ENCODE measurements at places on chromosomes 2 and 18. TPM values are rescaled to one million over a fixed set of nuclear protein-coding genes. Genes with fewer than 3 reads are reported as not detected.

The SERPINB3 gene
- total RNA-seq: not detected

The CTLA4 gene
- not detected for total RNA-seq

The FTCDNL1 gene
- total RNA-seq: 2.6 TPM

The LHCGR gene
- not detected for total RNA-seq

- H3K4me1 ChIP-seq: no peaks in the 10 kb centered on the region
- H3K36me3 ChIP-seq: no peaks in the 10 kb centered on the region
- no peak overlapping the region for H3K27ac ChIP-seq
- no peaks in the 10 kb centered on the region for H3K27me3 ChIP-seq
Measured at GRCh38 chr2:6896930-6897759, 19.6 kb downstream of the RSAD2 start.

GRCh38 chr2:10626837-10627236, 62.9 kb downstream of the NOL10 start:
- peaks cover 8% of the 10 kb centered on the region for H3K4me1 ChIP-seq
- DNase-seq: no peak
- H3K27ac ChIP-seq: no peak overlapping the region
- H3K4me3 ChIP-seq: no peak overlapping the region
- H3K27me3 ChIP-seq: no peaks in the 10 kb centered on the region
- no peaks in the 10 kb centered on the region for H3K36me3 ChIP-seq

DNA sequence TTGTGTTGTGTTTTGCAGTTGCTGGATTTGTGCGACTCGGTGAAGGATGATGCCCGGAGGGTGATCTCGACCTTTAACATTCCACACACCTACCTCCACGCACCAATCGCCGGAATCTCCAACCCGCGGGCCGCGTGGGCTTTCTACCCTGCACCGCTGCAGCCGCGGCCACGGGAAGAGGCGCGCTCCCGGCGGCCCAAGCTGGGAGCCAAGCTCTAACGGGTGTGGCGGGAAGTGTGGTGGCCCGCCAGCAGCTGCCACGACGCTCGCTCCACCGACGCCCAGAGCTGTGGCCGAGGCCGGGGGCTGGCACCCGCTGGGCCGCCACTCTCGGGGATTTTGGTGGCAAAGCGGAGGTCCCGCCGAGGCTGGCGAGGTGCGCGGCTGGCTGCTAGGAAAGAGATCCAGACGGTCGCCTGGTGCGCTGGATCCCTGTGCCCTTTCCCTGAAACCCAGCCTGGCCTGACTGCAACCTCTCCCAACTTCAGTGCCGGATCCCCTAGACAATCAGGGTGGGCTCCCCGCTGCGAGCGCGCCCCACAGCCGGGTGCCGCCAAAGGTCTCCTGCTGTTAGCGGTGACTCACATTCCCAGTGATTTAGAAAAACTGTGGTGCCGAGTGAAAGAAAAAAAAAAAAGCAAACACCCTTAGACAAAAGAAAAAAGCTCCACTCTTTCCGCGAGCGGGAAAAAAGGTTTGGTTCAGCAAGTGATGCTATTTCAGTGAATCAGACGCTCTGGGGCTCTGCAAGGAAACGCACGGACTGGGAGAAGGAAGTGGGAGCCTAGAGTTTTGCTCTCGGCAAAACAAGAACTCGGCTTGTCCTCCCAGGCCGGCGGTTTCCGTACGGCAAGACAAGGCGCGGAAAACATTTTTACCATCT, 2.9 kb upstream of the BCL2L11 start:
- DNase-seq: peak; percentile 46
- no peak overlapping the region for H3K4me3 ChIP-seq
- no peaks in the 10 kb centered on the region for H3K27me3 ChIP-seq
- no peaks in the 10 kb centered on the region for H3K36me3 ChIP-seq
- peaks cover 39% of the 10 kb centered on the region for H3K4me1 ChIP-seq

DNA sequence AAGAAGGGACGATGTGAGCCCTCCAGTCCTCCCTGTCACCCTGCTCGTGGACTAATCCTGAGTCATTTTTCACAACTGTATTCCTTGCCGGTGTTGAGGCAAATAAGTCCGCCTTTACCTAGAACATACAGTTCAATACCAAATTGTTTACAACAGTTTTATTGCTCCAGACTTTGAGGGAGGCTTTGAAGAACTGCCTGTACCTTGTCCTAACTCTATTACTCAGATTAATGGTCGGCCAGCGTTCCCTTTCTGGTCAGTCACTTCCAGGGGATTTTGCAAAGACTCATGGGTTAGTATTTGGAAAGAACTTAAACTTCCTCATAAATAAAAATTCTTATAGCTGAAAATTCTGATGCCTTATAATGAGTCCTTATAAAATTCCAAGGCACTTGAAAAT, 85.1 kb upstream of the ZNF532 start:
- H3K27me3 ChIP-seq: no peaks in the 10 kb centered on the region
- DNase-seq: no peak
- no peaks in the 10 kb centered on the region for H3K36me3 ChIP-seq
- peaks cover 3% of the 10 kb centered on the region for H3K4me1 ChIP-seq
- H3K4me3 ChIP-seq: no peak overlapping the region
- no peak overlapping the region for H3K27ac ChIP-seq

DNA sequence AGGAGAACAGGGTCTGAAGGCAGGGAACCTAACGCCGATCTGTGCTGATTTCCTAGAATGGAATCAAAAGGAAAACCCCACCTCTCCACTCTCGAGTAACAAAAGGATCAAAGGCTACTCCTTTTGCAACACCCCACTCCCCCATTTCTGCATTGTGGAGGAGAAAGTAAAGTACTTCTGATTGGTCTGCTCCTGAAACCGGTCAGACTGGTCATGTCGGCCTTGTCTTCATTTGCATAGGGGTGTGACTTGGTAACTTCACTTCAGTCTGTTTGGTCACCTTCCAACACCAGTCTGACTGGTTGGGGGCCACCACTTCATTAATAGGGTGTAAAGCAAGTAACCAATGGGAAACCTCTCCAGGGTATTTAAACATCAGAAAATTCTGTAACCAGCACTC, 771.9 kb downstream of the ERBB4 start:
- peak; percentile 89 for DNase-seq
- no peak overlapping the region for H3K4me3 ChIP-seq
- H3K27ac ChIP-seq: no peak overlapping the region
- H3K27me3 ChIP-seq: no peaks in the 10 kb centered on the region
- H3K4me1 ChIP-seq: peaks cover 13% of the 10 kb centered on the region

GRCh38 chr2:181152226-181152625, 171.8 kb downstream of the UBE2E3 start:
- DNase-seq: no peak
- no peaks in the 10 kb centered on the region for H3K4me1 ChIP-seq
- no peaks in the 10 kb centered on the region for H3K27me3 ChIP-seq
- H3K4me3 ChIP-seq: no peak overlapping the region
- no peak overlapping the region for H3K27ac ChIP-seq

- no peaks in the 10 kb centered on the region for H3K4me1 ChIP-seq
- H3K27ac ChIP-seq: no peak overlapping the region
- no peak overlapping the region for H3K4me3 ChIP-seq
- DNase-seq: no peak
- H3K36me3 ChIP-seq: no peaks in the 10 kb centered on the region
- no peaks in the 10 kb centered on the region for H3K27me3 ChIP-seq
Measured at GRCh38 chr2:236743039-236743920, 173.7 kb downstream of the ACKR3 start.

DNA sequence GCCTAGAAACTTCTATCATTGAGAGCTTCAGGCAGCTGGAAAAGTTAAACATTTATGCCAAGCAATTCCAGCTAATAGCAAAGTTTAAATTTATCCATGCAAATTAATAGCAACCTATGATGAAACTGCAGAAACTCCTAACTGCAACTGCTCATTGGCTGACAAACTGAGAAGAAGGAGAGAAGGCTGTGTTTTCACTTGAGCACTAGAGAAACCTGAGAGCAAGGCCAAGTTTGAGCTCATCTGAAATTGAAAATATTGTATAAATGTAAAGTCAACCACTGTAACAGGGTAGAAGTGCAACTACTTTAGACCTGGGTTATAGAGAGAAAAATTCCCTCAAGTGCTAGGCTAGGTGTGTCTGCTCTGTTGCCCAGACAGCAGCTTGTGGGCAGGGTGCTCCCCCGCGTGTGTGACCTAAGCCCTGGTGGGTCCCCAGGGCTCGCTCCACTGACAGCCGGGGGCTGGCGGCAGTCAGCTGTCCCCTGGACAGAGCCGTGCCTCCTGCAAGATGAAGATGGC, 50.2 kb downstream of the CABYR start:
- no peaks in the 10 kb centered on the region for H3K36me3 ChIP-seq
- no peaks in the 10 kb centered on the region for H3K4me1 ChIP-seq
- H3K4me3 ChIP-seq: no peak overlapping the region
- H3K27me3 ChIP-seq: no peaks in the 10 kb centered on the region
- H3K27ac ChIP-seq: no peak overlapping the region

DNA sequence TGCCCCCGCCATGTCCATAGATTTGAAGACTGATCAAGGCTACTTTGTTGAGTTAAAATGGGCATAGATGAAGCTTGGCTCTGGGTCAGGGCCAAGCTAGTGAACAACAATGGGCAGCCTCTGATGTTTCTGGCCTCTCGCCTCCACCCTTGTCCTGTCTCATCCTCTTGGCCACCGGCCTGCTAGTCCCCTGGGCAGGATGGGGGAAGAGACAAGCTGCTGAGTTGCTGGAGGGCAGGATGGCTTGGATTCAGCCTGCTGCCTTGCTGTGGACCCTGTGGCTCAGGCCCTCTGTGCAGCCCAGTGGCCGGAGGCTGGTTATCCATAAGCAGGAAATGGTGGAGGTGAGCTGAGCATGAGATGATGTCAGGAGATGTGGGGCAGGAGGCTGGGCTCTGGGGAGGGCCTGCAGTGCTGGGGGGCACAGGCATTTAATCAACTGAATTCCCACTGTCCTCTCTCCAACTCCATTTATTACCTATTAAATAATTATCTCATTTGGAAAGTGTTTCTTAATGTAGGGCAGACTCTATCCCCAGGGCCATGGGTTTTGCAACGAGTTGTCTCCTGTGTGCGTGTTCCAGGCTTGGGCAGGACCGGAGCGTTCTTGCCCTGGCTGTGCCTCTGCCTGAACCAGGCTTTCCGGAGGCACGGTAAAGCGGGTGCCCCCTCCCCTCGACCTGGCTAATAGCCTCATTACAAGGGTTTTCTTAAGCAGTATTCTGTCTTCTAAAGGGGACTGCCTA, 122.9 kb downstream of the GLI2 start:
- no peak for DNase-seq
- H3K36me3 ChIP-seq: no peaks in the 10 kb centered on the region
- H3K4me1 ChIP-seq: no peaks in the 10 kb centered on the region
- H3K27me3 ChIP-seq: no peaks in the 10 kb centered on the region

DNA sequence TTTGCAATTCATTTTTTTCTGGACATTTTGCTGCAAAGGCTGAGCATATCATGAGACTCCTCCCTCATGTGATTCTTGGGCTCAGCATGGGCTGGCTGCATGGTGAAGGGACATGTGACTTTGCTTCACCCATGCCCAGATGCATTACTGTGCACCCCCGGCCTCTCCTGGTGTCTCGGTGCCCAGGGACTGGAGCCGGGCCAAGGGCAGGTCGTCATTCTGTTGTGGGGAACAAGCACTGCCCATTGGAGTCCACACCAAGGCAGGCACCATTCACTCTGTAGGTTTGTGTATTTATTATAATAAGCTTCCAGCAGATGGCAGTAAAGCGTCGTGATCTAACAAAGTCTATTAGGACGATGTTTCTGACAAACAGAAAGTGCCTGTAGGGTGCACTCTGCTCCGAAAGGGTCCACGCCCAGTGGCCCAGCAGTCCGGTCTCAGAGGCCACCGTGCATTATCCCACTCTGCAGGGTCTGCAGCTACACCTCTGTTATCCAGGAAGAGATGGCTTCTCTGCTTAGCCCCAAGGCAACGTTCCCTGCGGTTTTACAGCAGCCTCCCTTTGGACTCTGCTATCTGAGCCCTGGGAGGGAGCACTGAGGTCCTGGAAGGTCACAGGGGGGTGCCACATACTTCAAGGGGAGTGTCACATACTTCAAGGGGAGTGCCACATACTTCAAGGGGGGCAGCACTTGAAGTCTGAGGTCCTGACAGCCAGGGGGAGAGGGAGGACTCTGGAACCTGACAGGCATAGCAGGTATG, 219.6 kb downstream of the TSN start:
- no peak overlapping the region for H3K27ac ChIP-seq
- DNase-seq: peak; percentile 58
- H3K4me3 ChIP-seq: no peak overlapping the region
- H3K36me3 ChIP-seq: no peaks in the 10 kb centered on the region

GRCh38 chr18:51091270-51091669, 61.3 kb downstream of the SMAD4 start:
- no peak for DNase-seq
- H3K4me3 ChIP-seq: no peak overlapping the region
- H3K27ac ChIP-seq: no peak overlapping the region
- no peaks in the 10 kb centered on the region for H3K27me3 ChIP-seq
- H3K4me1 ChIP-seq: no peaks in the 10 kb centered on the region
- H3K36me3 ChIP-seq: no peaks in the 10 kb centered on the region

GRCh38 chr2:237319887-237320286, 94.1 kb downstream of the COL6A3 start:
- H3K27me3 ChIP-seq: no peaks in the 10 kb centered on the region
- peaks cover 17% of the 10 kb centered on the region for H3K4me1 ChIP-seq
- H3K4me3 ChIP-seq: no peak overlapping the region

GRCh38 chr2:38581193-38582147, 21.3 kb downstream of the HNRNPLL start:
- H3K27ac ChIP-seq: no peak overlapping the region
- H3K27me3 ChIP-seq: no peaks in the 10 kb centered on the region
- peak; percentile 46 for DNase-seq
- H3K4me3 ChIP-seq: no peak overlapping the region

DNA sequence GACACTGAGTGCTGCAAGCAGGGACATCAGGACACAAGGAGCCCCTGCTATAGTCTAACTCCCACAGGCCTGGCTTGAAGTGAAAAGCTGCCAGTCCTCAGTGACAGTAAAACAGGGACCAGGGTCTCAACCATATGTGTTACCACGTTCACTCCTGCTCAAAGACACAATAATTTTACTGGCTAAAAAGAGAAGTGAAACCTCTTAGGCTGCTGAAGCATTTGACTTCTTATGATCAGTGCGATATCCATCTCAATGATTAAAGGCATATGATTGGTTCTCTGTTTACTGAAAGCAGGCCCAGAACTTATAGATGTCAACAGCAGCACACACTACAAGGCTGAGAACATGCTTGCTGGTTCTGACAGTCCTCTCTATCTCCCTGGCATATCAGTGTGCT, 129.8 kb upstream of the LMAN1 start:
- H3K4me1 ChIP-seq: no peaks in the 10 kb centered on the region
- H3K27ac ChIP-seq: no peak overlapping the region
- no peaks in the 10 kb centered on the region for H3K27me3 ChIP-seq
- no peak overlapping the region for H3K4me3 ChIP-seq
- H3K36me3 ChIP-seq: no peaks in the 10 kb centered on the region

GRCh38 chr2:193482557-193482956, 1287.8 kb upstream of the TMEFF2 start:
- H3K27ac ChIP-seq: no peak overlapping the region
- no peak overlapping the region for H3K4me3 ChIP-seq
- no peaks in the 10 kb centered on the region for H3K4me1 ChIP-seq
- H3K36me3 ChIP-seq: no peaks in the 10 kb centered on the region
- H3K27me3 ChIP-seq: no peaks in the 10 kb centered on the region
- DNase-seq: no peak

Data from body of pancreas (tissue), 4 donors.